ENCODE measurements at places on chromosomes 11 and 22.

DNA sequence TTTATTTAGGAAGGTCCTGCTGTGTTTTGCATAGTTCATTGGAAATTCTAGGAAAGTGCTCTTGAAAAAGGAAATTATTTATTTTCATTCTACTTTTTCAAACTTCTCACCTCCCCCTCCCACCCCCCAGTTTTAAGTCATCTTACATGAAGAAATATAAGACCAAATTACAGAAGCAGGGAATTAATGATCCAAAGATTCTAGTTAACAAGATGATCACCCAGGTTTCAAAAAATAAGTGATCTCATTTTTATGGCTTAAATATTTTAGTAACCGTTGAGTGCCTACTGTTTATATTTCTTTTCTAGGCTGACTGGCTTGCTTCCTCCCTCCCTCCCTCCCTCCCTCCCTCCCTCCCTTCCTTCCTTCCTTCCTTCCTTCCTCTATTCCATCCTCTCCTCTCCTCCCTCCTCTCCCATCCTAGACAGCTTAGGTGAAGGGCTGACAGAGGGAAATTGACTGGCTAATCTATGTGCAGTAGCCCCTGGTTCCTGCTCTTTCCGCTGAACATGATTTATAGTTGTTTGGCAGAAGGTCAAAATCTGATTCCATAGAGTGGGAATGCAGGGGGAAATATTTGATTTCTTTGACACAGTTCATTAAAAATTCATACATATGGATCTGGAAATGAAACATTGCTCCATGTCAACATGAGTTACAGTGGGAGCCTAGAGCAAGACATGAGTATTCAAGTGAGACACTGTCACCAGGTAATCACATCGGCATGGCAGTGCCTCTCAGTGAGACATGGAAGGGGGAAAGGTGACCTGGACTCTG, 123.4 kb downstream of the COMMD9 start:
- no peak for DNase-seq

GRCh38 chr11:6799402-6799801, at the start of gene OR6A2:
Gene OR6A2, minus strand, starts transcription at chr11:6799689. Its CDS starts 3,981 bp downstream, at chr11:6795708.
- no peak for DNase-seq

- DNase-seq = no peak
These were observed 146.1 kb upstream of the C11orf87 start for GRCh38 chr11:109275931-109276330.

GRCh38 chr11:134362192-134362901, 30.6 kb downstream of the GLB1L2 start:
- DNase-seq = no peak

- no peak for DNase-seq
These were observed 37.6 kb downstream of the LIF start for GRCh38 chr22:30208631-30209603.

- DNase-seq = no peak
These were observed 268.6 kb downstream of the TMEM135 start for GRCh38 chr11:87306262-87306851.

GRCh38 chr11:130915603-130916237, 559 bp downstream of the SNX19 start:
- no peak for DNase-seq

DNA sequence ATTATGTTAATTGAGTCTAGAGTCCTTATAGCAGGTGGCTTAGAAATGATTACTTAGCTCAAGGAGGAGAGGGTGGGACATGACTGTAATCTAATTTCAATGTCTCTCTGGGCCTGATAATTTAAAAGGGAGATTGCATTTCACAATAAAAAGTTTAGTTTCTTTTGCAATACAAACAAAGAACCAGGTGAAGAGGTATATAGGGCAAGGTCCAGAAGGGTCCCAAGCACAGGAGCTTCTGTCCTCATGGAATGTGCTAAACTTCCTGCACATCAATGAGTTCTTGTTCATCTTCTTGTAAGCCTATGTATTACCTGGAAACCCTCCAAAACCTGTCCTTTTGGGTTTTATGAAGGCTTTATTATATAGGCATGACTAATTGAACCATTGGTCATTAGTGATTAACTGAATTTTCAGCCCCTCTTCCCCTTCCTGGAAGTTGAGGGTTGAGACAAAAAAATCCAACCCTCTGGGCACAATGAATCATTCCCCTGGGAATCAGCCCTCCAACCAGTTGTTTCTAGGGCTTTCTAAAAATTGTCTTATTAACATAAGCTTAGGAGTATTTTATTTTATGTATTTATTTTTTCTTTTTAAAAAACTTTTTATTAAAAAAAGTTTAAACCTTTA, 37.6 kb downstream of the MS4A2 start:
- DNase-seq = no peak

DNA sequence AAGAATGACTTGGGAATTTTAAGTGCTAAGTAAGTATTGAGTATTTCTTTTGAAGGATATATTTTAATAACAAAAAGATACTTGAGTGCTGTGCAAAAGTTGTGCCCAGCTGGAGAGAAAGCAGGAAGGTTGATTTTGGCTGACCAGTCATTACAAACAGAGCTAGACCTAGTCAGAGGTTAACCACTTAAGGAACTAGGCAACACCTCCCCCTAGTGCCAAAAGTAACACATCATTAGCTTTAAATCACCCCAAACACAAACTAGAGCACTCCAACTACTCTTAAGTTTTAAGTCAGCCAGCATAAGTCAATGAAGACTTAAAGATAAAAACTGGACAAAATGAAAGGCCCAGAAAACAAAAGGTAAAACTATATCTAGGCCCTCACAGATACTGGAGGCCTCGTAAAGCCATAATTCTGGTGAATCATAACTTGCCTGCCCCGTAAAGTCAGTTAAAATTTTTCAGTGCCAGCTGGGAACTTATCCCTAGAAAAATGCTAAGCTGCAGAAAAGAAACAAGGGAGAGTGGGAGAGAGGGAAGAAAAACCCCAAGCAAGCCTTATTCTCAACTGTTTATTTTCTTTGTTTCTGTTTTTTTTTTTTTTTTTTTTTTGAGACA, 4.6 kb downstream of the TMEM9B start:
- no peak for DNase-seq

GRCh38 chr11:69828971-69829344, 9.7 kb upstream of the FGF3 start:
- no peak for DNase-seq

DNA sequence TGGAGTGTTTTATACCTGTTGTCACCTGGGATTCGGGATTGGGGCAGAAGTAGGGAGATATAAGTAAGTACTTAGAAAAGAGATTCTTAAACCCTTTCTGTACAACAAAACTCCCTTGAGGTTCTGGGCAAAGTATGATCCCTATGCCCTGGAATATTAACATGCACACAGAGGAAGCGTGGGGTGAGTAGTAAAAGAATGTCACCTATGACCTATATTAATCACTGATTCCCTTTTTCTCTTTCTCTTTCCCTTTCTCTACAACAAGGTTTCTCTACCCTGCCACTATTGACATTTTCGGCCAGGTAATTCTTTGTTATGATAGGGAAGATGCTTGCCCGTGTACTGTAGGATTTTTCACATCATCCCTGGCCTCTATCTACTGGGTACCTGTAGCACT, 209.7 kb upstream of the PLET1 start:
- no peak for DNase-seq

DNA sequence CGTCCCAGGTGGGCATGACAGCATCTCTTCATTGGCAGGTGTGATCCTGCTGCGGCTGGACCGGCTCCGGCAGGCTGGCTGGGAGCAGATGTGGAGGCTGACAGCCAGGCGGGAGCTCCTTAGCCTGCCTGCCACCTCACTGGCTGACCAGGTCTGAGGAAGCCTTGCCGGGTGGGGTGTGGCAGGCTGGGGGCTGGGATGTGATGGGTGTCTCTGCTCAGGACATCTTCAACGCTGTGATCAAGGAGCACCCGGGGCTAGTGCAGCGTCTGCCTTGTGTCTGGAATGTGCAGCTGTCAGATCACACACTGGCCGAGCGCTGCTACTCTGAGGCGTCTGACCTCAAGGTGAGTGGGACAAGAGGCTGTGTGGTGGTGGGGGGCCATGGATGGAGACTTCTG, 3.5 kb downstream of the LARGE2 start:
- no peak for DNase-seq

DNA sequence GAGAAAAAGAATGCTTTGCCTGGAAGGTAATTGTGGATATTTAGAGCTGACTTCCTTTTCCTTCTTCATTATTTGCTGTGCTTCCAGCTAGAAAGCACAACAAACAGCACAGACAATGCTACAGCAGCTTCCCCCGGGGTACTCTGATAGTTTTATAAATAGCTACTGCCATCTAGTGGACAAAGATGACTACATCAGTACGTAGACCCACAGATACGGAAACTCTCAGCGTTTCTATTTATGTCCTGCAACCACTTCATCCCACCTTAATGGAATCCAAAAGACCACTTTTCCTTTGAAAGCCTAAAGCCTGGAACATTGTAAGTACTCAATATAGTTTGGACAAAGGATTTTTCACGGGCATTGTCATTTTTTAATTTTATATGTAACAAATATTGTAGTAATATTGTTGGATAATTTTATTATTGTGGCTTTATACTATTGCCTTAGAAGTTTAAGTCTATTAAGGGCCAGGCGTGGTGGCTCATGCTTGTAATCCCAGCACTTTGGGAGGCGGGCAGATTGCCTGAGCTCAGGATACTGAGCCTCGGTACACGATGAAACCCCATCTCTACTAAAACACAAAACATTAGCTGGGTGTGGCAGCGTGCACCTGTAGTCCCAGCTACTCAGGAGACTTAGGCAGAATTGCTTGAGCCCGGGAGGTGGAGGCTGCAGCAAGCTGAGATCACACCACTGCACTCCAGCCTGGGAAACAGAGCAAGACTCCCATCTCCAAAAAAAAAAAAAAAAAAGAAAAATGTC, 7.5 kb downstream of the HSPA8 start:
- no peak for DNase-seq

DNA sequence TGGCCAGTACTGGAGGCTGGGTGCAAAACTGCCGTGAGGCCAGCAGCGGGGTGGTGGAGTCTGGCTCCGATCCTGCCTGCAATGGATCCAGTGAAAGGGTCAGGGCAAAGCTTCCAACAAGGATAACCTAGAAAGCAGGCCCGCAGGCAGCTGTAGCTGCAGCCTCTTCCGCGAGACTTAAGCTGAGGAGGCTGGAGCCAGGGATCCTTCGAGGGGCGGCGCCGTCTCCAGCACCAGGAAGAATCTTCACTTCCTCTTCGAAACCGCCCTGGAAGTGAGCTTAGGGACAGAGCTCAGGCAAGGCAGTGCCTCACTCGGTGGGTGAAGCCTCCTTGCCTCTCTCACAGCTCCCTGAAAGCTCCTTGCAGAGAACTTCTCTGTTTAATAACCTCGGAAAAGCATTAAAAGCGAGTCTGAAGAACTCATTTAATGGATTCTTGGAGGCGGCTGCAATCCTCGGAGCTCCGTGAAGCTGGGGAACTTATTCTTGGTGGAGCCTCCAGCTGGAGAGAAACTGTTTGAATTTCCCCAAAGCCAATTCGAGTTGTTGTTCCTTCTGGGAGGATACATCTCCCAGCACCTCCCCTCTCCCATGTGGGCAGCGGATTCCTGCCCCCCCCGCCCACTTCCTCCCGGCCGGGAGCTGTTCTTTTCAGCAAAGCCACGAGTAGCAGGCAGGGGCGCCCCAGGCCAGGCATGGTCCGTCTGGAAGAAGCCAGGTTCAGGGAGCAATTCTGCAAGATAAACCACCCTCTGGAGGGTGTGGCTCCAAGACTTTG, 169.9 kb downstream of the CTTN start:
- DNase-seq = no peak

GRCh38 chr22:22030493-22031182, 48.1 kb upstream of the TOP3B start:
- DNase-seq = no peak

GRCh38 chr11:123742724-123743120, 1.3 kb upstream of the ZNF202 start:
- no peak for DNase-seq

- DNase-seq = no peak
These were observed 683.1 kb upstream of the ARHGAP42 start for GRCh38 chr11:100003985-100004384.

DNA sequence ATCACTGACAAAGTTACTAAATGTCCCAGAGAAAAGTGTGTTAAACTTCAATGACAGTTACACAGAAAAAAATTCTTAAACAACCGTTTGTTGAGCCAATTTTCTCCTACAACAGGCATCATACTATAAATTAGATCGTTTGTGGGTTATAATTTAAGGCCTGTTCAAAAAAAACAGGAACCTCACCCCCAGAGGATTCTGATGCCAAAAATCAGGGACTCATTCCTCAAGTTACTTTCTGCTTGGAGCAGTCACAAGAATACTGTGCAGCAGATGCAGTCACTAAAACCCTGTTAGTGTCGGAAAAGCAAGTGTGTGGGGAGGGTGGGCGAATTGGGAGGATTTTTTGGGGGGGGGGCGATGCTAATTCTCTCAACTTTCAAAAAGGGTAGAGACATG, 657 bp downstream of the CWC15 start:
- DNase-seq = no peak

Data from T-helper 9 cell (primary cell).